Suppressor macrophage (primary cell): ENCODE measurements at places on chromosomes 4 and X.

GRCh38 chr4:155807021-155807420 is 48.2 kb downstream of the GUCY1B1 start:
- no peak for DNase-seq

GRCh38 chrX:11629593-11630211 is 36.0 kb downstream of the ARHGAP6 start:
- DNase-seq = no peak

GRCh38 chr4:101367201-101367600 is 19.9 kb upstream of the PPP3CA start:
- no peak for DNase-seq

GRCh38 chr4:80183250-80184052 is 13.9 kb upstream of the PRDM8 start:
- no peak for DNase-seq

DNA sequence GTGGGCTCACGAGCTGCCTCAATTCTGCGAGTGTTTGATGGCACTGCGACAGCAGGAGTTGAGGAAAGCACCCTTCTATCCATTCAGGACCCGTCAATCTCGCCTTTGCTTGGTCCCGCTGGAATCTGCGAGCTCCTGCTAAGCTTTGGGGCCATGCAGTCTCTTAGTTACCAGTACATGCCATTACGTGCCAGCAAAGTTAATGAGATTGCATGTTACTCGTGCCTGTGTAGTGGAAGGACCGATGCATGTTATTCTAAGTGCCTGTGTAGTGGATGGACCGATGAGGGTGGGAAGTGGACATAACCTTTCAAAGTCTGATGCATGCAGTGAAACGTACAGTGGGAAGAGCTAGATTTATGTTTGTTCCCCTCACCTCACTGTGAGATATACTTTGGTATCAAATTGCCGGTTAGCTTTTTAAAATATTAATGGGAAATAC is 569 bp downstream of the RPS3A start:
- DNase-seq = no peak

- no peak for DNase-seq
These were observed 72.6 kb downstream of the GATB start for GRCh38 chr4:151688003-151688784.

DNA sequence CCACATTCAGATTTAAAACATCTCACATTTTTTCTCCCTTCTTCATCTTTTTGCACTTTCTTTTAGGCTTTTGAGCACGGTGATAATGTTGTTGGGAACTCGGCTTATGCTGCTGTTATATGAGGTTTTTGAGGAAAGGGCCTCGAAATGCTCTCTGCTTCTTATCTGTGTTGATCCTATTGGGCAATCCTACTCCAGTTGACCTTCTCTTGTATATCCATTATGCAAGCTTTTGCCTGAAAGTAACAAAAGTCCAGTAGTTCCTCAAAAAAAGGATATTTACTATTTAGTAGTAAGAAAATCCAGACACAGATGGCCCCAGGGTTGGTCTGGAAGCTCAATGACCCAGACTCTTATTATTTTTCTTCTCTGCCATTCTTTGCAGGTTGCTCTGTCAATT is 57.7 kb upstream of the SPANXB1 start:
- no peak for DNase-seq

DNA sequence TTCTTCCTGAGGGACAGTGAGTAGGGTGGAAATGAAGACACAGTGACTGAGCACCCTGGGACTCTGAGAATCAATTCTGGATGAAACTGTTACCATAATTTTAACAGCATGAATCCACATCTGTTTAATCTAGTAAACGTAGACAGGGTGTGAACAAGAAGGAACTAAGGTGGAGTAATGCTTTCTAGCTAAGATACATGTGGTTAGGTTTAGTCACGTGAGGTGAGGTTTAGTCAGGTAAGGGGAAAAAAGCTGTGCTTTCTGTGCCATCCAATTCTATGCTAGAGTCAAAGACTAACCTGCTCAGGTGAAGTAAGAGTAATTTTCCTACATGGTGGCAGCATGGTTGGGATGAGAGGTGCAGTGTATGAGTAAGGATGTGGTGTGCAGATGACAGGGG is 54.0 kb upstream of the C4orf54 start:
- no peak for DNase-seq

GRCh38 chrX:153746359-153746758 is 17.7 kb upstream of the PLXNB3 start:
- no peak for DNase-seq

GRCh38 chr4:145735347-145735675 is 55.4 kb downstream of the C4orf51 start:
- no peak for DNase-seq

GRCh38 chrX:138886769-138887168 is 175.3 kb upstream of the FGF13 start:
- DNase-seq = no peak

- DNase-seq = no peak
These were observed 122.8 kb downstream of the SLC10A7 start for GRCh38 chr4:146398896-146399445.

DNA sequence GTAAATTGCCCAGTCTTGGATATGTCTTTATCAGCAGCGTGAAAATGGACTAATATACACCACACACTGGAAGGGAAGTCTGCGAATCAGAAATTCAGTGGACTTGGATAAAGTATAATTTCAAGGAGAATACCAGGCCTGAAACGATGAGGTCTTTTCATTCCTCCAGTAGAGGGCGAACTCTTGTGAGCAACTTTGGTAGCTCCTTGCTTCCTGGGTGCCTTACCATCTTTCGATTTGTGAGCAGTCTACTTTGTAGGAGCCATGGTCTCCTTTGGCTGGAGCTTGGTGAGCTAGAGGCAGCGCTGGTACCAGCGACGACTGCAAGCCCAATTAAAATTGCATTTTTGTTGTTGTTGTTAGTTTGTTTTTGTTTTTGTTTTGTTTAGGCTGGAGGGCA is 791.9 kb downstream of the FAT4 start:
- no peak for DNase-seq

- no peak for DNase-seq
These were observed 122.3 kb downstream of the TEX13A start for GRCh38 chrX:105098201-105098600.

GRCh38 chr4:187181054-187181453 is 457.4 kb upstream of the FAT1 start:
- DNase-seq = no peak

DNA sequence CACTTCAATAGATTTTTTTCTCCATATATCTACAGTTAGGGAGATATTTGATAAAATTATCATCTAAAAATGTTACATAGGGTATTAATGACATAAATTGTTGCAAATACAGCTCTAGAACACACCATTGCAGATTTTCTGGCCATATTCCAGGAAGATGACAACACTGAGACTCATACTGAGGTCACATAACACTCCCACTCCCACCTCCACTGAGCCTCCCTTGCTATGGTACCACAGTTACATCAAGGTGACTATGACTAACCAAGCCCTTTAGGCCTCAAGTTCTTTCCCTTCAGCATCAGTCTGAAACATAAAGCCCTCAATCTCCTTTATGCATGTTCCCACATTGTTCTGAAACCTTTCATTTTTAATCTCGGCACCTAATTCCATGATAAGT is 932.0 kb upstream of the IGFBP7 start:
- no peak for DNase-seq

DNA sequence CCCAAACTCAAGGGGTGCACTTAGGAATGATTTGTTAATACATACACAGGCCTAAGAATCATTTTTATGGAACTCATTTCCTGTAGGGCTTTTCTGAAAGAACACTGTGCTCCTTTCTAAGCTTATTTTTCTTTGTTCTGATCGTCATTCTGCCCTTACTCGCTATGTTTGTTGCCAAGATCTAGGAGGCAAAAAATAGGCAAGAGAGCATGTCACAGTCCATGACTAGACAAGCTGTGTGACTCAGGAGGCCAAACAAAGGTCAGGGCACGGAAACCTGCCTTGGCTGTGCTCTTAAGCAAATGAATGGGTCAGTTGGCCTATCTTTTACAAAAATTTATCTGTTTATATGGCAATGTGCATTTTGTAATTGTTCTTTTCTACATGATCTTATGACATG is 42.5 kb upstream of the C1GALT1C1 start:
- peak; percentile 3 for DNase-seq

- no peak for DNase-seq
These were observed 236.2 kb downstream of the FRAS1 start for GRCh38 chr4:78293348-78293747.

DNA sequence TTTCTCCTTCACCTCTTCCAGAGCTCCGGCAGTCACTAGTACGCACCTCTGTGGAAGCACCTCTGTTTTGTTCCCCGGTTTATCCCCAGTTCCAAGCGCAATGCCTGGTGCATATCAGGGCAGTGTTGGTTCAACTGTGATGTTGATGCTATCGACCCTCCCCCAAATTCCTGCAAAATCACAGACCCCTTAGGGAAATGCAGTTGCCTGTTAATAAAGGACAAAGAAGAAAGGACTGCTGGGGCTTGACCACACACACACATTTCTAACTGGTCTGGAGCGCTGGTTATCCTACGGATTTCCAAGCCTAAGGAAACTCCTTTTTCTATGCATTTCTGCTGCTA is 530 bp upstream of the NMU start:
- no peak for DNase-seq

DNA sequence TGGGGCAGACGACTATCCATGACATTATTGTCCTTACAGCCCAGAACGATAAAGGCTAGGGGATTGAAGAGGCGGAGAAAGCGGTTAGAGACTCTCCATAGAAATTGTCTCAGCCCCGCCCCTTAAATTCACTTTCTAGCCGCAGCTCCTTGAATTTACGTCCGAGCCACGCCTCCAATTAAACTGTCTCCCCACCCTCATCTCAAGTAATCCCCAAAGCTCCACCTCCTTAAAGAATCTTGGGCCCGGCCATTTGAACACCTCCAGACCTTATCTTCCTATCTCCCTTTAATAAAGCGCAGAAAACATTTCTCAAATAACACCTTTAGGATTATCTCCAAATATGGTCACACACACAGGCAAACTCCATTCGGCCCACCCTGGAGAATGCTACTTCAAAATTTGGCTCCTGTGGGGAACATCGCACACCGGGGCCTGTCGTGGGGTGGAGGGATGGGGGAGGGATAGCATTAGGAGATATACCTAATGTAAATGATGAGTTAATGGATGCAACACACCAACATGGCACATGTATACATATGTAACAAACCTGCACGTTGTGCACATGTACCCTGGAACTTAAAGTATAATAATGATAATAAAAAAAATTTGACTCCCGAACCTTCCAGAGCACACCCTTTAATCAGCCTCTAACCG is 7.2 kb upstream of the MAGIX start:
- DNase-seq = peak; percentile 36

GRCh38 chrX:133475521-133475920 is 60.2 kb upstream of the GPC4 start:
- DNase-seq = no peak

DNA sequence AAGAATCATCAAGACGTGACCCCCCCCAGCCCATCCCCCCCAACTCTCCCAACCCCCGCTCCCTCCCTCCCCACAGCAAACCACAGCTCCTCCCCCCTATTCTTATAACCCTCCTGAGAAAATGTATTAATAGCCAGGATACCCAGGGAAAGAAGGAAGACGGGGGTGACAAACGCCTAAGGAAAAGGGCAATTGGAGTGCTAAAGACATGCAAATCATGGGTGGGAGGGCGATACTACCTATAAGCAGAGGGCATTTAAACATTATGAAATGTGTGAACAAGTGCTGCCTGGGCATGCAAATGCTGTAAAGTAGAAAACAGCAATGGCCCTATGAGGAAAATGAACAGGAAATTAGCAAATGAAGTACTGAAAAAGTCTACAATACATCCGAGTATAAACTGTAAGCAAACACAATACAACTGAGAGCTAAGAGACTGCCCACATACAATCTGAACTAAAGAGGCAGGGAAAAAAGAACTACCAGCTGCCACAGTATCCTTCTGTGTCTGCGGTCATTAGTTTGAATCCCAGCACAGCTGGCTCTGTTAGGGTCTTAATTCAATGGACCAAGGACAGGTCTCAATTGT is 2.4 kb downstream of the CXXC4 start:
- DNase-seq = no peak

- no peak for DNase-seq
These were observed 2.6 kb downstream of the C4orf33 start for GRCh38 chr4:129098531-129099001.

- DNase-seq = no peak
These were observed 3.8 kb upstream of the CENPC start for GRCh38 chr4:67549123-67549522.

DNA sequence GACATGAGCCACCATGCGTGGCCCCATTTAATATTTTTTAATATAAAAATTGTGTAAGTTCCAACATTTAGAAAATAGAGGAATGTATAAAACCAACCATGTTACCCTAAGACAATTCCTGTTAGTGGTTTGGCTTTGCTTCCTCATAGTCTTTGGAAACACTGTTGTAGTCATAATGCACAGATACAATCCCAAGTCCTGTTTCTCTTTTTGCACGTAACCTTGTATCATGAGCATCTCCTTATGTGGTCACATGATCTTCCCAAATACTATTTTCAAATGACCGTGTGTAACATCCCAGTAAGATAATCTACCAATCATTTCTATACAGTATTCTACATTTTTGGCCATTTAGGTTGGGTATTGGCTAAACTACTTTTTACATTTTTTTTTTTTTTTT is 13.9 kb upstream of the RHOH start:
- peak; percentile 35 for DNase-seq

- DNase-seq = no peak
These were observed 800 bp downstream of the KDM5C start for GRCh38 chrX:53223955-53224859.

GRCh38 chrX:49838374-49838773 is 9.3 kb downstream of the PAGE4 start:
- DNase-seq = peak; percentile 21

GRCh38 chrX:135974279-135974856 is 580 bp upstream of the MMGT1 start:
- no peak for DNase-seq

DNA sequence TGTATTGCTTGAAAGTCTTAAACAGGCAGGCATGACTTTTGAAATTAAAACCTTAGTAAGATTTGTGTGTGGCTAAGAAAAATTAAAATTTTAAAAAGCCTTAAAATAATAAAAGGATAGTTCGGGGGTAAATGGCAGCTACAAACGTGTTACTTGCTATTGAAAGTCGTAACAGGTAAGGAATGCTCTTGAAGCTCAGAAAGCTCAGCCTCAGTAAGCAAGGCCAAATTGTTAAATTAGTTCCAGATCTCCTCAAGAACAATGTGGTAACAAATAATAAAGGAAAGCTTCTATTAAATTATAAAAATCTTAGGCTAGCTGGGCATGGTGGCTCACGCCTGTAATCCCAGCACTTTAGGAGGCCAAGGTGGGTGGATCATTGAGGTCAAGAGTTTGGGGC is 25.5 kb downstream of the PRMT9 start:
- DNase-seq = no peak

GRCh38 chrX:152992115-152992514 is 1.8 kb downstream of the PNMA5 start:
- no peak for DNase-seq

DNA sequence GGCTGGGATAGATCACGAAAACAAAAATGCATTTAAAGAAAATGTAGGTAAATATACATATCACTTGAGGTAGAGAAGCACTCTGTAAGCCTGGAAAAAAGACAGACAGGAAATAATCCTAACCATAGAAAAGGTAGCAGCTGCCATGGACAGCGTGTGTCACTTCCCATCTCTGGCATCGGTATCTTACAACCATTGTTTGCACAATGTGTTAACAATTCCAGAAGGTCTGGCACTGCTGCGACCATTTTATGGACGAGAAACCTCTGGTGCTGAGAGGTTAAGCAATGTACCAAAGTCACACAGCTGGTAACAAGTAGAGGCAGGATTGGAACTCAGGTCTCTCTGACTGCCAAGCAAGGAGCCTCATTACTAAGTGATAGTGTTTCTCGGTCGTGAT is 1.7 kb upstream of the MTNR1A start:
- DNase-seq = no peak

- DNase-seq = no peak
These were observed 18.5 kb downstream of the LRRC66 start for GRCh38 chr4:52001616-52002015.
